Glutamatergic neuron (in vitro differentiated cells): ENCODE measurements at places on chromosomes 5 and 9. TPM values are rescaled to one million over a fixed set of nuclear protein-coding genes. Genes with fewer than 3 reads are reported as not detected.
A peak's percentile ranks its signal among the peaks of the same experiment; 100 is the strongest.

TEX48 gene
- not detected for total RNA-seq

TMEM252 gene
- total RNA-seq = not detected

DNA sequence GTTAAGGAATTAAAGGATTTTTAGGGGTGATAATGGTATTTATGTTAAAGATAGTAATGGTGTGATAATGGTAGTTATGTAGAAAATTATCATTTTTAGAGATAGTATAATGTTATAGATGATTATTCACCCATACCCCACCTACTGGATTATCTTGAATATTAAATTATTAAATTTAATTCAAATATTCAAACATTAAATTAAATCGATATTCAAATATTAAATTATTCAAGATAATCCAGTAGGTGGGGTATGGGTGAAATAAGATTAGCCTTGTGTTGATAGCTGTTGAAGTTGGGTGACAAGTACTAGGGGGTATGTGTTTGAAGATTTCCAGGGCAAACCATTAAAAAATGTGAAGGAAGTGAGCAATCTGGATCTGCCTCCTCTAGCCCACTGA is 15.6 kb downstream of the FAM219A start:
- H3K4me1 ChIP-seq = peaks cover 48% of the 10 kb centered on the region
- DNase-seq = no peak
- peak overlapping the region; percentile 40 for H3K27ac ChIP-seq
- peak overlapping the region; percentile 44 for H3K4me3 ChIP-seq

- H3K27me3 ChIP-seq = peaks cover 2% of the 10 kb centered on the region
- no peaks in the 10 kb centered on the region for H3K36me3 ChIP-seq
- no peak for DNase-seq
- peaks cover 6% of the 10 kb centered on the region for H3K4me1 ChIP-seq
Observed at GRCh38 chr9:73080110-73080694, 71.5 kb upstream of the ANXA1 start.

GRCh38 chr5:933251-933861 is 40.7 kb downstream of the TRIP13 start:
- H3K27me3 ChIP-seq = peaks cover 4% of the 10 kb centered on the region
- peaks cover 22% of the 10 kb centered on the region for H3K36me3 ChIP-seq
- no peak overlapping the region for H3K4me3 ChIP-seq
- peaks cover 4% of the 10 kb centered on the region for H3K4me1 ChIP-seq
- DNase-seq = no peak

CDC25C gene
- total RNA-seq = 3.2 TPM

BTNL8 gene
- not detected for total RNA-seq

DNA sequence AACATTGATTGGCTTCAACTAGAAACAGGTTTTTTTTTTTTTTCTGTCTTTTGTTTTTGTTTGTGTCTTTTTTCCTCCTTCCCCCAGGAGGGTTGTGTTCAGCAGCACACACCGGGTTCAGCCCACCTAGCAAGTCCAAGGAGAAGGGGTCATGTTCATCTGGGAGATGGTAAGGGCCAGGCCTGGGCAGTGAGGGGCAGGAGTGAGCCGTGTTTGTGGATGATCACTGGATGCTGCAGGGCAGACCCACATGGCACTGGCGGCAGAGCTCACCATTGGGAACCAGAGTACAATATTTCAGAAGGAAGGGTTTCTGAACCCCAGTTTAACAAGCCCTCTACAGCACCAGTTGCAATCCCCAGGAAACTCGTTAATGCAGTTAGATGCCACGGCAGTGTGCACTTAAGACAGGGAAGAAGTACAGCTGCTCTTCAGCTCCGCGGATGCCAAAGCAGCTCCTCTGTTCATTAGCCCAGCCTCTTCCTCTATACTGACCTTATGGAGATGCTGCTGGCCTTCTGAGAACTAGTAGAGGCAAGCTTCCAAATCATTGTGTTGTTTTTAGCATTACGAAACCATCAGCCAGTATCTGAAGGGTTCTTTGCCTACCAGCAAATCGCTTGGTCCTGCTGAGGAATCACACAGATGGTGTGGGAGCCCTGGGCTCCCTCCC is 508.2 kb upstream of the WWC1 start:
- H3K36me3 ChIP-seq = no peaks in the 10 kb centered on the region
- H3K27ac ChIP-seq = no peak overlapping the region
- no peak overlapping the region for H3K4me3 ChIP-seq
- DNase-seq = peak; percentile 16
